Tibial nerve (tissue), 4 donors: ENCODE measurements at places on chromosomes 12 and 14.

GRCh38 chr14:71597955-71598660 is 334.1 kb upstream of the RGS6 start:
- DNase-seq: no peak

- no peak for DNase-seq
Measured at GRCh38 chr12:110704750-110705149, 15.8 kb upstream of the HVCN1 start.

GRCh38 chr12:133130808-133131128 is 341 bp downstream of the ZNF10 start:
- peak; percentile 43 for DNase-seq

GRCh38 chr12:32178341-32179010 is 71.8 kb downstream of the BICD1 start:
- DNase-seq: no peak

- no peak for DNase-seq
Measured at GRCh38 chr14:23512156-23512555, 39.4 kb downstream of the ZFHX2 start.

- DNase-seq: no peak
Measured at GRCh38 chr12:16012117-16012516, 101.0 kb downstream of the DERA start.

GRCh38 chr14:67429510-67430205 is 17.7 kb upstream of the PLEK2 start:
- no peak for DNase-seq

- no peak for DNase-seq
Measured at GRCh38 chr14:89805501-89805900, 149.0 kb downstream of the EFCAB11 start.

DNA sequence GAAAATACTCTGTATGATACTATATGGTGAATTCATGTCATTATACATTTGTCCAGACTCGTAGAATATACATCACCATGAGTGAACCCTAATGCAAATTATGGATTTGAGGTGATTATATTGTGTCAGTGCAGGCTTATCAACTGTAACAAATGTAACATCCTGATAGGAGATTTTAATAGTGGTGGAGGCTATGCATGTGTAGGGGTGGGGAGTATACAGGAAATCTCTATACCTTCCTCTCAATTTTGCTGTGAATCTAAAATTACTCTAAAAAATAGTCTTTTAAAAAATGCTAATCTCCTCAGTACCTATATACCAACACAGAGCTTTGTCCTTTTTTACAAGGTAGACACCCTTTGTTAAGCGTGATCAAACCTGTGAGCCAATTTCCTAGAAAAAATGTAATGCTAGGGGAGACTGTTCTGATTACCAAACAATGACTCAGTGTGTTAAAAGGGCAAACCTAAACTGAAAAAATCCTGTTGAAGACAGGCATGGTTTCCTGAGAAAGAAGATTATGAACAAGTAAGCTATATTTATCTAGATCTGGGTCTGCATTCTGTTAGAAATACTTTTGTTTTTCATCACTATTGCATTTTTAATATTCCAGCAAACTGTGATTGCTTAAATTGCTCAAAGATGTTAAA is 170.9 kb downstream of the DUSP6 start:
- DNase-seq: no peak

DNA sequence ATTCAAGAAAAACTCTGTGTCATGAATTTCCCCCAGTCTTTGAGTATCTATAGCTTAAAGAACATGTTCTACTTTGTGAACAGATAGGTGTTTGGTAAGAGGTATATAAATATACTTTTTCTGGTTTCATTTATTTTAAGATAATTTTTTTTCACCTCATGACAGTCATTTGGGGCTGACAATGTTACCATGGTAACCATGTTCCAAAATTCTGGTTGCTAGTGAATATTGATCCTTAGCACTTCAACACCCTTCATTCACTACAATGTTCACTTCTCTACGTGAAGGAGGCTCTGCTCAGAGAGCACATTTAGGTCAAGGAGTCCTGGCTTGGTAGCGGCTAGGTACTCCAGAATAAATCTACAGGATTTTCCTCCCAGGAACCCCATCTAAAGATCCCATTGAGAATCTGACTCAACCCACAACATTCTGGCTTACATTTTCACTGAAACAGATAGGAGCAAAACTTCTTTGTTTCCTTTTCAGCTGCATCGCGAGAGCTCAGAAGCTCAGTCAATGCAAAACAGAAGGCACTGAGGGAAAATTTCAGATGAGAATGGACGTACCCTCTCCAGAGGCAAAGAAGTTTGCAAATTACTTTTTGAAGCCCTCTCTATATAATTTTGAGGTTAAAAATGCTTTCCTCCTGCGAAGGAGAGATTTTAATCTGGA is 93.6 kb downstream of the ARF6 start:
- no peak for DNase-seq

- DNase-seq: no peak
Measured at GRCh38 chr12:114903083-114903691, 219.2 kb upstream of the TBX3 start.

DNA sequence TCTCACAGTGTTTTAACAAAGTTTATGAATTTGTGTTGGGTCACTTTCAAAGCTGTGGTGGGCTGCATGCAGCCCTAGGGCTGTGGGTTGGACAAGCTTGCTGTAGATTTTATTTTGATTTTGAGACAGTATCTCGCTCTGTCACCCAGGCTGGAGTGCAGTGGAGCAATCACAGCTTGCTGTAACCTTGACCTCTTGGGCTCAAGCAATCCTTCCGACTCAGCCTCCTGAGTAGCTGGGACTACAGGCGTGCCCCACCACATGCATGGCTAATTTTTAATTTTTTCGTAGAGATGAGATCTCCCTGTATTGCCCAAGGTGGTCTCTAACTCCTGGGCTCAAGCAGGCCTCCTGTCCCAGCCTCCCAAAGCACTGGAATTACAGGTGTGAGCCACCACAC is 5.4 kb downstream of the MARK3 start:
- DNase-seq: no peak

- no peak for DNase-seq
Measured at GRCh38 chr14:56794557-56795283, 15.6 kb downstream of the OTX2 start.

GRCh38 chr14:61662437-61663311 is 32.6 kb upstream of the HIF1A start:
- peak; percentile 13 for DNase-seq

GRCh38 chr12:21276826-21277225 is 57.9 kb downstream of the SLCO1A2 start:
- no peak for DNase-seq
